HuH-7 (cell line): ENCODE measurements at places on chromosomes 1 and 21.

DNA sequence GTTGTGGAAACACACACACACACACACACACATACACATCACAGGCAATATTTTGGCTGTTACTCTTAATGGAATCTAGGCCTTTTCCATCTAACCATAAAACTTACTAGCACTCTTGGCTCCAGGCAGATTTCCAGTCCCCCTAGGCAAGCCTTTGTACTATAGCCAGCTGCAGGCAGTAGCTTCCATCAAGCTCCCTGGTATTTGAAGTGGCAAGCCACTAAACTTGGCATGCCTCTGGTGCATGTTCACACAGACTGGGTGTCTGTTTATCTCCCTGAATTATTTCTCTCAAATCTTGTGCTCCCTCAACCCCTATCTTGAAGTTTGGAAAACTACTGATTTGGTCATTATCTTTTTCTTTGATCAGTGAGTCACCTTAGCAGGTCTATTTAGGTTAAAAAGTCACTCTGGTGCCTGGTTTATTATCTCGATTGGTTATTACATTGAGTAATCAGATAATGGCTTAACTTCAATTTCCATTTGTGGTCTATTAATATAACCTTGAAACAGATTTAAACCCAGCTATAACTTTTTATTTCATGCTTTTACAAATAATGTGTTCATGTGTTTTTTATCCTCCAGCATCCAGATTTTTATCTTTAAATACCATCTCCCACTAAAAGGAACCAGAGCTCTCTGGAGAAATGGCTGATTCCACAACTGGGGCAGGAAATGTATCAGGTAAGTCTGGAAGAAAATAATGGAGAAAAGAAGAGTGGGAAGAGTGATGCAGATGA, 2.7 kb upstream of the RBM15 start:
- no peak for DNase-seq

GRCh38 chr1:47797575-47797974, 199.6 kb downstream of the TRABD2B start:
- no peak for DNase-seq

- DNase-seq: no peak
Measured at GRCh38 chr1:165512816-165513215, 31.0 kb upstream of the LRRC52 start.

DNA sequence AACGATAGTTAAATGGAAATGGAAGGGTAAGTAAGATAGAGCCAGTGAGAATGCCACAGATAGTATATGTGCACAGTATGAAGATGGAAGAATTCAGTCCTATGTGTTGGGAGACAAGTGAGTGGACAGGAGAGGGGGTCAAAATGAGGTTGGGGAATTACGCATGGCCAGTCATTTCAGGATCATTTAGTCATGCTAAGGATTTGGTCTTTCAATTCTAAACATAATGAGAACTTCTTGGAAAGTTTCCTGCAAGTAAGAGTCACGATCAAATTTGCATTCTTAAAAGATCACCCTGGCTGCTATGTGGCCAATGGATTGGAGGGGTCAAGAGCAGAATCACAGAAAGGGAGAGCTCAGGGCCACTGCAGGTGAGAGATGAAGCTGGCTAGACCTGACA, 64.0 kb upstream of the KCNK2 start:
- DNase-seq: no peak

GRCh38 chr1:102834688-102835320, 273.5 kb downstream of the COL11A1 start:
- DNase-seq: no peak
